Stimulated activated CD8-positive, alpha-beta memory T cell treated with anti-CD3 and anti-CD28 coated beads, Interleukin-4, amount 100 ng/mL, for 48 hours (primary cell): ENCODE measurements at places on chromosomes 16 and 17.
A peak's percentile ranks its signal among the peaks of the same experiment; 100 is the strongest.

DNA sequence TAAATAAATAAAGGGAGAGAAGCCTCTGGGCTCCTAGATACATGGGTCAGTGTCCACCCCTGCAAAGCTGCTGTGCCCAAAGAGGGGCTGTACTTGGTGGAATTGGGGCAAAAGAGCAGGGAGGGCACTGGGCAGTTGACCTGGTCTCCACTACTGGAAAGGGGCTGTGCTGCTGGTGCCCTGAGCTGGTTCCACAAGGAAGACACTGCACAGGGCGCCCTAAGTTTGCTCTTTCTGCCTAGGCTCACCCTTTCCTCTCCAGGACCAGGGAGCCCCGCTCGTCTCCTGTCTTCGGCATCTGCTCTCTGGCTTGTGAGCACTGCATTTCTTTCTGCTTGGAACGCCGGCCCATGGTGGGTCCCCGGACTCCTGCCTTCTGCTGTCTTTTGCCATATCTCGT lies 161.9 kb downstream of the SEC14L1 start:
- no peak for DNase-seq

GRCh38 chr17:77892031-77892430 lies 66.5 kb upstream of the TNRC6C start:
- no peak for DNase-seq

DNA sequence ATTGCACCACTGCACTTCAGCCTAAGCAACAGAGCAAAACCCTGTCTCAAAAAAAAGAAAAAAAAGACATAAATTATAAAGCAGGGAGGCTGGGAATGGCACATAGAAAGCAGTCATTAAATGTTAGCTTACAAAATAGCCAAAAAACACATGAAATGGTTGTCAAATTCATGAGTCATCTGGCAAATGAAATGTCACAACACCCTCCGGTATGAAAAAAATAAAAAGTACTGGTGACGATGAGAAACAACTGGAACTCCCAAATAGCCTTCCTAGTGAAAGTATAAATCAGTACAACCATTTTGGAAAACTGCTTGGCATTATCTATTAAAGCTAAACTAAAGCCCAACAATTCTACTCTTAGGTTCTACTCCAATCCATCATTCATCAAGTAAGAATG lies 3.5 kb upstream of the KATNB1 start:
- DNase-seq = no peak

GRCh38 chr16:168424-168823 lies 2.6 kb downstream of the HBM start:
- no peak for DNase-seq

DNA sequence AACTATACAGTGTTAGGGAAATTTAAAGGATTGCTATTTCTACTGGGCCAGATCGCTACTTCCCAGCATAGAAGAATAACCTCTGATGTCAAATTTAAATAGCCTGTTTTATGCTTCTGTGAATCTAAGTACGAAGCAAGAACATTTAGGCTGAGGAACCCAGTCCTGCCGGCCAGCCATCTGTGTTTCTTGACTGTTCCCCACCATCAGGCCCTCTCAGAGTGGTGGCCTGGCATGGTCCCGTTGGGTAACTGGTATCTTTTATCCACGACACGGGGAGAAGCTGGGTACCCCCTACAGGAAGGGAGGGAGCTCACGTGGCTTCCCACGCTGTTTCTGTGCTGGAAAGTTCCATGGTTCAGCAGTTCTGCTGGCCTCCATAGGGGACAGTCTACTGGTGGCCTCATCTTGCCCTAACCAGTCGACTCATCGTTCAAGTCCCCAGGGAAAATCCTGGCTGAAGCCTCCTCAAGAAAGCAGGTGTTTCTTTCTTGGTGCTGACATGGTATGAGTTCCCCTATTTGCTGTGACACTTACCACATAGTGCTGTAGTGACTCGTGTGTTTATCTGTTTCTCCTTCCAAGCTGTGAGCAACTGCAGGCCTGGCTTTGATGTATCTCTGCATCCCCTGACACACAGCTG lies 201.7 kb upstream of the NLRP1 start:
- no peak for DNase-seq

GRCh38 chr16:71724320-71724751 lies at the start of gene PHLPP2:
Gene PHLPP2 (minus strand): TSS chr16:71724701. CDS start chr16:71714795, 9,906 bp downstream.
- DNase-seq = no peak

DNA sequence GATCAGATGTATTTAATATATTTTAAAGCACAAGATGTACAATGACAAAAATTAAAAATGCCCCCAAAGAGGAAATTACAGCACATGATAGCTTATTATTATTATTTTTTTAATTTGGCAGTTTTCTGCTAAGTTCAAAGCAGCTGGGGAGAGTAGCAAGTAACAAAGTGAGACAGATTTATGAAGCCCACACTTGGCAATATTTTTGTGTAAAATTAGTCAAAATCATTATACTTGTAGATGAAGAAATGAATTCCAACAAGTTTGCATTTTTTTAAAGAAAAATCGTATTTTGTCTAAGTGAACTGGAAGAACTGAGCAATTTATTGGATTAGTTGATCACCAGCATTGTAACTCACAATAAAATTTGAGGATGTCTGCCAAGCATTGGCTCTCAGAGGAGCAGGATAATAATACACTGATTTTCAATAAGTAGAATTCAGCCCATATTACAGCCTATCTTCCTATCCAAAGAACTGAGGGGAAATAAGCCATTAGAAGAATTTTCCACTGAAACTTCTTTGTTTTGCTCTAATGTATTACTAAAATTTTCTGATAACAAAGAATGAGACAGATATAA lies 215.6 kb downstream of the MAP2K6 start:
- no peak for DNase-seq

DNA sequence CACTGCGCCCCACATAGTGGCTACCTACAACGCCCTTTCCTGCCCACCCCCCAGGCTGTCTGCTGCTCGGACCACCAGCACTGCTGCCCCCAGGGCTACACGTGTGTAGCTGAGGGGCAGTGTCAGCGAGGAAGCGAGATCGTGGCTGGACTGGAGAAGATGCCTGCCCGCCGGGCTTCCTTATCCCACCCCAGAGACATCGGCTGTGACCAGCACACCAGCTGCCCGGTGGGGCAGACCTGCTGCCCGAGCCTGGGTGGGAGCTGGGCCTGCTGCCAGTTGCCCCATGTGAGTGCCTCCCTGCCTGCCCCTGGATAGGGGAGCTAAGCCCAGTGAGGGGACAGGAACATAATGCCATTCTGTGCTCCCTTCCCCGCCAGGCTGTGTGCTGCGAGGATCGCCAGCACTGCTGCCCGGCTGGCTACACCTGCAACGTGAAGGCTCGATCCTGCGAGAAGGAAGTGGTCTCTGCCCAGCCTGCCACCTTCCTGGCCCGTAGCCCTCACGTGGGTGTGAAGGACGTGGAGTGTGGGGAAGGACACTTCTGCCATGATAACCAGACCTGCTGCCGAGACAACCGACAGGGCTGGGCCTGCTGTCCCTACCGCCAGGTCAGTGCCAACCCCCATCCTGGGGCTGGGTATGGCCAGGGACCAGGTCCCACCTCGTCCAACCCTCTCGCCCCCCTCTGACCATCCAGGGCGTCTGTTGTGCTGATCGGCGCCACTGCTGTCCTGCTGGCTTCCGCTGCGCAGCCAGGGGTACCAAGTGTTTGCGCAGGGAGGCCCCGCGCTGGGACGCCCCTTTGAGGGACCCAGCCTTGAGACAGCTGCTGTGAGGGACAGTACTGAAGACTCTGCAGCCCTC lies 7.1 kb downstream of the GRN start:
- DNase-seq = no peak

GRCh38 chr17:76585033-76585648 lies 519 bp downstream of the ST6GALNAC2 start:
- DNase-seq = no peak

DNA sequence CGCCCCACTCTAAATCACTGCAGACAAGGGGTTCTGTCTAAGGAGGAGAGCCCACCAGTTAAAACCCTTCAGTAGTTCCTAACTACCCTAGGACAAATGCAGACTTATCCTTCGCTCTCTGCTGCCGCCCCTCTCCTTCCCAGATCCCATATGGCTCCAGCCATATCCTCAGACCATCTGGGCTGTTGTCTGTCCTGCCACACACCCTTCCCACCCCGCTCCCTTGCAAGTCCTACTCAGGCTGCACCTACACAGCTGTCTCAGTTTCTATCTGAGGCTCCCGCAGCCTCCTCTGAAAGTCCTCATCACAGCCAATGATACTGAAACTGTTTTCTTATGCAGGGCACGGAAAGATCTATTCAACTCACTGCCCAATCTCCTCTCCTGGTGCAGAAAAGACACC lies 720 bp upstream of the BCKDK start:
- peak; percentile 66 for DNase-seq

GRCh38 chr16:30893417-30893743 lies 497 bp downstream of the BCL7C start:
- DNase-seq = peak; percentile 50

GRCh38 chr17:49576088-49576916 lies 631 bp downstream of the NXPH3 start:
- no peak for DNase-seq

DNA sequence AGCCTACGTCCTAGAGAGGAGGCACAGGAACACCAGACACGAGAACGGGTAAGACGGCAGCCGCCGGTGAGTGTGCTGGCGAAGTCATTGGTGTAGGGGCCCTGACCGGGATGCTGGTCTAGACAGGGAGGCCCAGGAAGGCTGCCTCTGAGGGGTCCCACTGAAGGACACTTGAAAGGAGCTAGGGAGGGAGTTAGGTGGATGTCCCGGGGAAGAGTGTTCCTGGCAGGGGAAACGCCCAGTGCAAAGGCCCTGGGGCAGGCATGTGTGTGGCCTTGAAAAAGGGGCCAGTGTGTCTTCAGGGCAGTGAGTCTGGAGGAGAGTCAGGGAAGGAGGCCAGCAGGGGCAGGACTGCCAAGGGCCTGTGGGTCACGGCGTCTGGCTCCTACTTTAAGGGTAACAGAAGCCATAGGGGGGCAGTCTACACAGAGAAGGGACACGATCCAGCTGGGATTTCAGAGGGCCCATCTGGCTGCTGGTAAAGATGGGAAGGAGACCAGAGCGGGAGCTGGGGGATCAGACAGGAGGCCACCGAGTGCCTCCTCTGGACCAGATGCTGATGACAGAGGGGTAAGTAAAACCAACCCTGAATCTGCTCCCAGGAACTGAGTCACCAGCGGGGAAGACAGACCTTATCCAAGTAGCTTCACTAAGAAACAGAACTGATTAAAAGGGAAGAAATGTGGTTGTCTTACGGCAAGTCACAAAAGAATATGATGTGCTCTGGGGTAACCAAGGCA lies 115.9 kb downstream of the LITAF start:
- no peak for DNase-seq

GRCh38 chr16:27818246-27818645 lies 245.3 kb downstream of the GSG1L start:
- no peak for DNase-seq

- DNase-seq = no peak
Measured at GRCh38 chr16:84940670-84941551, 70.4 kb downstream of the ZDHHC7 start.

DNA sequence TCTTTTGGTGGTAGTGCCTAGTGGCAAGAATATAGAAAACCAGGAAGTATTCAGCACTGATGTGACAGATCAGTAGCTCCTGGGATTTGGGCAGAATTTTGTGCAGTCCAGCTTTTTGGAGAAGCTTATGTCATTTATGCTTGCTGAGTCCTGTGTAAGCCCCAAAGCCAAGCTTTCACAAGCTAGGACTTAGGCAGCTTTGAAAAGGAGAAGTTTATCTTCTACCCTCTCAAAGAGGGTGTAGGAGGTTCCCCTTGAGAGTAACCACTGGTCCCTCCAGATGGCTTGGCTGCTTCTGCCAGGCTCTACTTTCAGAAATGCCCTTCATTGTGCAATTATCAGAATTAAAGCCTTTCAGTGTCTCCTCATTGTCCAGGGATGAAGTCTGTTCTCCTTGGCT lies 78.8 kb downstream of the CES1 start:
- no peak for DNase-seq

DNA sequence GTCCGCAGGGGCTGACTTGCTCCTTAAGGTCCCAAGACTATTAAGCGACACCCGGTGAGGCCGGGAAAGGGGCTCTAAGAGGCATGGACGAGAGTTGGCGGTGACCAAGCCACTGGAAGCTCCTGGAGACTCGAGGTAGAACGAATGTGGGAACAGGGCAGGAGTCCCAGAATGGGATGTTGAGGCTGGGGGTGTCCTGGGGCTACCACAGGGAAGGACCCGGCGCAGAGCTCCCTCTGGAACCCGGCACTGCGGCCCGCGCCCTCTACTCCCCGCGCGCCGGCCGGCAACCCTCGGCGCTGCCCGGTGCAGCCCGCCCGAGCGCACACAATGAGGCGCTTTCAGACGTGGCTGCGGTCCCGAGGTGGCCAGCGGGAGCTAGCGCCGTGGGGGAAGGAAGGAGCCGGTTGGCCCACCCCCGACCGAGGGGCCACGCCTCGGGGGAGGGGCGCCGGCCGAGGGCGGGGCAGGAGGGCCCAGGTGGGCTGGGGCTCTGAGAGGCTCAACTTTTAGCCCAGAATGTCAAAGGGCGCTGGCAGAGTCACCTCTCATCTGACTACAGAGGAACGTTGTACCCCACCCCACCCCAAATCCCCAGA lies at the start of gene CHST6:
Gene CHST6 (minus strand): TSS at position 366 of the 599 bp plus-strand sequence. CDS start 15,613 bp downstream, outside the sequence.
- peak; percentile 58 for DNase-seq

DNA sequence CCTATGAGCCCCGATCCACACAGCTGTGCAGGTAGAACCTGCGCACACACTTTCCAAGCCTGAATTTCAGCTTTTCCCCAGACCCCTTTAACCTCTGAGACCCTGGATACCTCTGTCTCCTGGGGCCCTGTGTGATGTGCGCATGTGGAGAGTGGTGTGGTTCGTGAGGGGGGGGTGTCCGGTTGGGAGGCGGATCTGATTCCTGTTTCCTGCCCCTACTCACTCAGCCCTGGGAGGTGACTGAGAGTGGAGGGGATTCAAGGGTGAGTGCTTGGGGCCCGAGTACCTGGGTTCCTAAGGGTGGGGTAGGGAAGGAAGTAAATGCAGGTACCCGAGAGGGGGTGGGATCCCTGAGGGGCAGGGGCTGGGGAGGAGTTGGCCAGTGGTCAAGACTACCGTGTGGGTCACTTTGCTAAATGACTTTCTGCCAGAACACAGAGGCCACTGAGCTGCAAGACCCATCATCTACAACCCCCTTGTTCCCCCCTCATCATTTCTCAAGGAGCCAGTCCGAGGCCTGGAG lies 621 bp downstream of the ARHGEF15 start:
- no peak for DNase-seq

GRCh38 chr17:31540602-31541307 lies 149.3 kb downstream of the RAB11FIP4 start:
- DNase-seq = no peak

DNA sequence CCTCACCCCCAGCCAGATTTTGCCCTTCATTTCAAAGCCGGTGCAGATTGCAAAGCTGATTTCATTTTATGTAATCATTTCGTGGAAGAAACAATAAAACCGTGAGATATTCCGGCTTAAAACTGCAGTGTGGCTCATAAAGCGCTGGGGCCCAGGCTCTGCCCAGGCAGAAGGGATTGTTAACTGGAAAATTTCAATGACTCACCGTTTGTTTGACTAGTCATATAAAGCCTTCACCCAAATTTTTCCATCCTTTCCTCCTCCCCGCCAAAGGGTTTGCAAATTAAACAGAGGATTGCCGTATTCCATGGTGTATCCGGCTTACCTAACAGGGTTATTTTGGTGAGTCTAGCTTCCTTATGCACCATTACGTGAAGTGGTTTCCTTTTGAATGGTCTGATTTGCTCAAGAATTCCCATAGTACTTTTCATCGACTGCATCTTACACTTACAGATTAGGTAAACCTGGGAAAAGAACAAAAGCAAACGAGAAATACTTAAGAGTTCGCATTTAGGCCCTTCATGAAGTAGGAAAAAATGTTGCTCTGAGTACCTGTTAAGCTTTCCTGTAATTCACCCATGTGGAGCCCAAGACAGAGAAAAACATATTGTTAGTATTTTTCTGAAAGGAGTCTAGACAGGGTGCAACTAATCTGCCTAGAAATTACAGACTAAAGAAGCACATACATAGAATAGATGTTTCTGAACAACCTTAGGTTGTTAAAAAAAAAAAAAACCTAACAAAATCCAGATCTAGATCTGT lies 949 bp upstream of the GSPT1 start:
- DNase-seq = no peak
